ENCODE measurements at places on chromosomes 2 and 18.

GRCh38 chr2:129499747-129500146, 479.7 kb upstream of the RAB6C start:
- DNase-seq = no peak

GRCh38 chr18:63409301-63409700, 13.0 kb downstream of the VPS4B start:
- no peak for DNase-seq

DNA sequence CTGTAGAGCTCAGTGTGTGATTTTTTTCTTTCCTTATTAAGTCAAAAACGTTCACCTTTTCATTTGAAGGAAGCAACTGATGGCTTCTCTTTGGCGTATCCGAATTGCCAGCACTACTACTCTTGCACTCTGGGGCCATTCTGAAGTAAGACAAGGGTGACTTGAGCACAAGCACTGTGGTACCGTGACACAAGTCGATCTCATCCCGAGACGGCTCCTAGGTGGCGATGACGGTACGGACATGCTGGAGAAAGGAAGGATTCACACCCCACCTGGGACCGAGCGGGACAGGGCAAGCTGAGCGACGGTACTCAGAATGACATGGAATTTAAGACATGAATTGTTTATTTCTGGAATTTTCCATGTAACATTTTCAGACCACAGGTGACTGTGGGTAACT, 36.8 kb upstream of the LDLRAD4 start:
- DNase-seq = no peak

DNA sequence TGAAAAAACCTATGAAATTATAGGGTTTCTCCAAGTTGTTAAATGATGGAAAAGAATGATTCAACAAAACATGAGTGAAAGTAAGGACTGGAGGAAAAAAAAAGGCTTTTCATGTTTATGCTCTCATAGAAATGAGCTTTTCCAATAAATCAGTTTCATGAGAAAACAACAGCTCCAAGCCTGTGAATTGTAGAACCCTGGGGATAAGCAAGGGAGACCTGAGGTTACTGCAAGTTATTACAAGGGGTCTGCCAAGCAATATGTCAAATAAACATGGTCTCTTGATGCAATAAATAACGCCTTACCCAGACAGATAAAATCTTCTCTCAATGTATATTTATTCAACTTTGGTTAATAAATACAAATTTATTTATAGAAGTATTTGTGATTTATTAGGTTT, 577.9 kb upstream of the GCFC2 start:
- no peak for DNase-seq

GRCh38 chr2:191202209-191202721, 42.9 kb upstream of the MYO1B start:
- DNase-seq = no peak

- no peak for DNase-seq
Measured at GRCh38 chr18:76524900-76525698, 30.1 kb upstream of the ZNF516 start.

DNA sequence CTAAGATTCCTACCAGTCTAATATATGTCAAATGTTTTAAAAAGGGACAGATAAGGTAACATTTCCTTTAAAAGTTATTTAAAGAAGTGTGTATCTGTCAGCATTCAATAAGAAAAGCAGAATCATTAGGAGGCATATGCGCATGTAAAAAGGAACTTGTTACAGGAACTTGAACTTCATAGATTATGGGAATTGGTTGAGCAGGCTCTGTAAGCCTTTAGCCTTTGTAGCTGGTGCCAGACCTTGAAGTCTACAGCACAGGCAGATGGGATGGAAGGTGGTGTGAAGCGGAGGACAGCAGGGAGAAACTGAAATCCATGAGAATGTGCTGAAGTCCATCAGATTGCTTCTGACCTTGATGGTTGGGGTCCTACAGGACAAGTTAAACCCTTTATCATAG, 138.3 kb upstream of the ST6GAL2 start:
- no peak for DNase-seq

- no peak for DNase-seq
Measured at GRCh38 chr2:145655165-145655765, 1135.3 kb upstream of the ZEB2 start.

DNA sequence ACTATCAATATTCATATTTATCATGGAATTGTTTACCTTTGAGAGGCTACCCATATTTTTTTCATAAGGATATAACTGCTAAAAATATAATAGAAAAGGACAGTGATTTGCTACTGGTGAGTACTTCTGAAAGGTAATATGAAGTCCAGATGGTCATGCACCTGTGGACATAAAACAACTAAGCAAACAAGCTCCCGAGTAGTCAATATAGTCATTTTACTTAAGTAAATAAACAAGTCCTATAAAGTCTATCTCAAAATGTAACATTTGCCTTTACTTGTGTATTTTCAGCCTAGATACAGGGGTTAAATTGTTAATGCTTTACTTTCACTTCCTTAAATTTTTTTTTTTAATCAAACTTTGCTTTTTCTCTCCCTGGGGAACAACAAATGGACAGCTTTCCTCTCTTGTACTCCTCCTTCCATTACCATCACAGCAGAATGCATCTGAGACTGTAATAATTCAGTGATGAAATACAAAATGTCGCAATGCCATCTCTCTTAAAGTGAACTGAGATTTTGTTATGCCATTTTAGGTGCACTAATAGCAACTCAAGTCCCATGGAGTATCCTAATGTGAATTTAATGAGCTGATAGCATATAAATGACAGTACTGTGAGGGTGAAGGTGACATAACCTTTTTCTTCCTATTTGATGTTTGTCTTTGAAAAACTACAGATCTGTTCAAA, 1325.4 kb upstream of the ZEB2 start:
- DNase-seq = no peak

DNA sequence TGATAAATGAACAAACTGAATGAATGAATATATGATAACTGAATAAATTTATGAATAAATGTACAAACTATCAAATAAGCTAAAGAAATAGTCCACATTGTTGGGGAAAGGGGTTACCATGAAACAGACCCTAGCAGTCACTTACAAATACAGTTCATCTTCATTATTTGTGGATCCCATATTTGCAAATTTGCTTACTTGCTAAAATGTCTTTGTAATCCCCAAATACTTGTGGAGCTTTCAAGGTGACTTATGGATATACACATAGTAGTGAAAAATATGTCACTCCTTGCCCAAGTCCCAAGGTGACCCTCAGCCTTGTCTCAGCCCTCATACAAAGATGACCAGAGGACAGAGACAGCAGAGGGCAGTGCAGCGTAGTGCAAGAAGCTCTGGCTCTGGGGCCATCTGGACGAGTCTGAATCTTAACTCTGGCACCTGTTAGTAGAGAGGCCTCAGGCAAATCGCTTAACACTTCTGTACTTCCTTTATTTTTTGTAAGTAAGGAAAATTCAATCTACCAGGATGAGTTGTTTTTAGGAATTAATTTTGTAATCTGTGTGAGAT, 3.1 kb downstream of the PAIP2B start:
- DNase-seq = no peak

DNA sequence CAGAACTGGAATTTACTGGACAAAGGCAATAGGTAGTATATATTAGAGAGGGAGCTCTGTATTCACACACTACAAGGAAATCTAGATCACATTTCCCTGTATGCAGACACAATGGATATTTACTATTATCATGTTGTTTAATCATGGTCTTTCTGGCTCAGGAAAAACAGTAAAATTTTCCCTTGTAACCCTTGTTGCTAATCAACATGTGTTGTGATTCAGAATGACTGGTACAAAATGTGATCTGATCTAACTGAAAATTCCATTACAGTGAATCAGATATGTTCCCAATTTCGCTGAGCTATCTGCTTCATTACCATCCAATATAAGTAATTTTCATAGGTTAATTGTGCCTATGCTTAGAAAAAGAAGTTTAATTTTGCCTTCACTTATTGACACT, 1109.7 kb downstream of the LRP1B start:
- DNase-seq = no peak

GRCh38 chr2:52976143-52976949, 791.3 kb upstream of the CHAC2 start:
- DNase-seq = no peak

GRCh38 chr2:180115675-180116074, 108.6 kb upstream of the CWC22 start:
- DNase-seq = no peak

- DNase-seq = no peak
Measured at GRCh38 chr18:398935-399630, 101.4 kb downstream of the COLEC12 start.

GRCh38 chr2:127810156-127810618, 784 bp downstream of the WDR33 start:
- DNase-seq = no peak

GRCh38 chr18:73261243-73261642, 393.5 kb upstream of the NETO1 start:
- no peak for DNase-seq

- DNase-seq = no peak
Measured at GRCh38 chr2:4964001-4964540, 728.1 kb upstream of the SOX11 start.

DNA sequence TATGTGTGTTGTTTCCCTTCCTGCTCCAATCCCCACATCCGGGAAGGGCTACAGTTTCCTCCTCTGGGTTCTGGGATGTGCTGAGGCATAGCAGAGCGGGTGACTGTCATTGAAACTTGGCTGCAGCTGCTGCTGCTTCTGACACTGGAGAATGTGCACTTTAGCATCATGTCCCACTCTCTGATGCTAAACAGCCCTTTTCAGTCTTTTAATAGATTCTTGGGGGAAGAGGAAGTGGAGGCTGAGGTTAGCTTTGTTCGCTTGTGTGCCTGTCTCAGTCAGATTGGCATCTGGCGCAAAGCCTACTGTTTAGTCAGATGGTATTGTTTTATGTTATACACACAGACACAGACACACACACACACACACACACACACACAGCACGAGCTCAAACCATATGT, 136.5 kb upstream of the RND3 start:
- no peak for DNase-seq

- DNase-seq = no peak
Measured at GRCh38 chr18:69567813-69568488, 167.3 kb downstream of the DOK6 start.

GRCh38 chr2:78070693-78071092, 548.5 kb upstream of the LRRTM4 start:
- no peak for DNase-seq

DNA sequence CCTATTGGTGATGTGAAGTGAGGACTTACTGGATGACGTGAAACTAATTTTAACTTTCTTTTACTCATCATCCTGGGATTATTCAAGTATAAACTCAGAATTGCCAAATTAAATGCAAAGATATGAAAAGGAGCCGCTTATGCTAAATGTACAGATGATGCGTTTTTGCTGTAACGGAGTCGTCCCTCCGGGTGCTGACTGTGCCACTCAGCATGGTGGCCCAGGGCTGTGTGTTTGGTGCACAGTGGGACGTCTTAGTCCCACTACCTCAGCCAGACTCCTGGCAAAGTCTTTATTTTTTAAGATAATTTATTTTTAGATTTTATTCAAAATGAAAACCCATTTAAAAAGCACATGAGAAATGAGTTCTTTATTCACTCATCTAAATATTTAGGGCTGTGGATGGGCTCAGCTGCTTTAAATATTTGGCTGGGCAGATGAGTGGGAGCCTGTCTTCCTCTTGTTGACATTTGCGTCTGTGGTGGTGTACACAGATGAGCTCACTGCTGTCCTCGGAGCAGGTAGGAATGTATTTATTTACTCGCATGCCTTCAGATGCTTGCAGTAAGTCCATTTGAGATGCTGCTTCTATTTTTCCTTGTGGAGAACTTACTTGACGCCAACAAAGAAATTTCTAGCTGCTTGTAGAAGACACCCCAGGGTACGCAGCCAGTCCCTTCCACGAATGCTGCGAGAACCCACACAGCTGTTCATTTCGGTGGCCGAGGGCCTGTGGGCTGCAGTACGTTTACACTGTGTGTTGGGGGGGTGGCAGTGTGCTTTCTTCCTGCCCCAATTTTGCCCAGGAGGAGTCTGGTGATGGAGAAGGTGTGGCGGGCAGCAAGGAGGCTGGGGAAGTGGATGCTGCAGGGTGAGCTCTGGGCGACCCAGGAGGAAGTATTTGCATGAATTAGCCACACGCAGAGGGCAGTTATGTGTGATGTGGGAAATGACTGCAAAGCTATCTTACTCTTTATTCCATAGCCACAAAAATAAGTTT, 105.0 kb downstream of the AGAP1 start:
- no peak for DNase-seq

DNA sequence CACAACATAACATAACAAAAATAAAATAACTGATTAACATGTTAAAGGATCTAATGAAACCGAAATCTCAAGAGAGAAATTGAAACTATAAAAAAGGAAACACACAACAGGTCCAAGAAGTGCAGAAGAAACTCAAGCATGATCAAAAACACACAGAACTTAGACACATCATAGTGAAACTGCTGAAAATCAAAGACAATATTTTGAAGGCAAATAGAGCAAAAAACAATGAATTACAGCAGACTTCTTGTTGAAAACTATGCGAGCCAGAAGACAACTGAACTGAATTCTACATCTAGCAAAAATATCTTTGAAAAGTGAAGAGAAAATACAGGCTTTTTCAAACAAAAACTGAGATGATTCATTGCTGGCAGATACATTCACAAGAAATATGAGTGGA, 61.3 kb downstream of the UGP2 start:
- no peak for DNase-seq

DNA sequence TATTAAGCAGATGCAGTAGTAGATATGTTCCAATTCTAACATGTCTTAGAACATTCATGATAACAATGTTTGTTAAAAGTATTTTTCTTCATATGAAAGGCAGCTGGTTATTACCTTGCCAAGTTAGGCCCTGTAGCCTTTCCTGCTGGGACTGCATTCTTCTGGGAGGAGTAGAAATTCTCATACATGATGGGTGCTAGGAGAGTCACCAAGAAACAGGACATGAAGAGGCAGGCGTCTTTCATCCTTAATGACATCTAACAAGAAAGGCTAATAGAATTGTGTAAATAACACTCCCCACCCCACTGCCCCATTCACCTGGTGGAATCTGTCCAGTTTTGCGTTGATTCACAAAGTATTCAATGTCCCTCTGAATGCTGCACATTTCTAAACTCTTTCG, 24.7 kb upstream of the EPG5 start:
- DNase-seq = no peak

- no peak for DNase-seq
Measured at GRCh38 chr2:225569995-225570394, 170.5 kb downstream of the NYAP2 start.

GRCh38 chr2:127326289-127326945, 32.5 kb upstream of the ERCC3 start:
- no peak for DNase-seq

GRCh38 chr2:188309364-188309763, 17.7 kb downstream of the GULP1 start:
- DNase-seq = no peak

DNA sequence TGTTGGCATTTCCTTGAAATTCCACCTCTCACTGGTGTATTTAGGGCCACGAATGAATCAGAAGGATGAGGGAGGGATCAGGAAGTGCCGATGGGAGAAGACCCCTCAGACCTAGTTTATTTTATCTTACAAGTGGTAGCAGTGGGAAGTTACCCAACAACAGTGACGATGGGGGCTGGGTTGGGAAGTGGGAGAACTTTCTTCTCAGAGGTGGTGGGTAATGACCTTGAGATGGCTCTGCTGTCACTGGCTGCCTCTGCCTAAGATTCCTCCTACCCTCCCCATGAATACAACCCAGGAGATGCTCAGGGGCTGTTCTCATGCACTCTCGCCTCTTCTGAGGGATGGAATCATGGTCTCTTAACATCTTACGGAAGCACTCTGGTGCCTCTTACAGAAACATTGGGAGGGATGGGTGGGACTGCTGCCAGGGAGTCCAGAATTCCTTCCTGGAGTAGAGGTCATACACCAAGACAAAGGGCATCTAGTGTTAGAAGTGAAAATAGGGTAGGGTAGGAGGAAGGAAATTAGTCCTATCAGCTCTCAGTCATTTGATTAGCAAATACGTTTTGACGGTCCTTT, 58.5 kb upstream of the TXNDC2 start:
- DNase-seq = no peak
